Fibroblast of gingiva (primary cell): ENCODE measurements at places on chromosomes 3 and 15.
A peak's percentile ranks its signal among the peaks of the same experiment; 100 is the strongest.

DNA sequence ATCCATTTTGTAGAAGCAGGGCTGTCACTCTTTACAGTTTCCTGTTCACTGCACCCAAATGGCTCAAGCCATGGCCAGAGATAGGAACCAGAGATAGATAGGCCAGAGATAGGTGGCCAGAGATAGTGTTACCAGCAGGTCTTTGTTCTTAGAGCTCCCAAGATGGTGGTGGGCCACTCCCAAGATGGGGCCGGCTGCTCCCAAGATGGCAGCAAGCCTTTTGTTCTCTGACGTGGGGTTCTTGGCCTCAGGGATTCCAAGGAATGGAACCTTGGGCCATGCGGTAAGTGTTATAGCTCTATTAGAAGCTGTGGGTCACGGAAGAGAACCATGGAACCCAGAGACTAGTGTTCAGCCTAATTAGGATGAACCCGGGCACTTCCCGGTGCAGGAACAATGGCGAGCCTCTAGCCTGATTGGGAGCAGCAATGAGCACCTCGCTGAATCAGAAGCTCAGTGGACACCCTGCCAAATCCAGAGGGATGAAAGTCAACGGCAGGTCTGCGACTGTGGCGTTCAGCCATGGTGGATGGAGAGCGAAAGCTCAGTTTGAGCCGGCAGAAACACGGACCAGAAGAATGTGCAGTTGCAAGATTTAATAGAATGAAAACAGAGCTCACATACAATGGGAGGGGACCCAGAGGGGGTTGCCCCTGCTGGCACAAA is 45.0 kb upstream of the CD96 start:
- no peak for DNase-seq

DNA sequence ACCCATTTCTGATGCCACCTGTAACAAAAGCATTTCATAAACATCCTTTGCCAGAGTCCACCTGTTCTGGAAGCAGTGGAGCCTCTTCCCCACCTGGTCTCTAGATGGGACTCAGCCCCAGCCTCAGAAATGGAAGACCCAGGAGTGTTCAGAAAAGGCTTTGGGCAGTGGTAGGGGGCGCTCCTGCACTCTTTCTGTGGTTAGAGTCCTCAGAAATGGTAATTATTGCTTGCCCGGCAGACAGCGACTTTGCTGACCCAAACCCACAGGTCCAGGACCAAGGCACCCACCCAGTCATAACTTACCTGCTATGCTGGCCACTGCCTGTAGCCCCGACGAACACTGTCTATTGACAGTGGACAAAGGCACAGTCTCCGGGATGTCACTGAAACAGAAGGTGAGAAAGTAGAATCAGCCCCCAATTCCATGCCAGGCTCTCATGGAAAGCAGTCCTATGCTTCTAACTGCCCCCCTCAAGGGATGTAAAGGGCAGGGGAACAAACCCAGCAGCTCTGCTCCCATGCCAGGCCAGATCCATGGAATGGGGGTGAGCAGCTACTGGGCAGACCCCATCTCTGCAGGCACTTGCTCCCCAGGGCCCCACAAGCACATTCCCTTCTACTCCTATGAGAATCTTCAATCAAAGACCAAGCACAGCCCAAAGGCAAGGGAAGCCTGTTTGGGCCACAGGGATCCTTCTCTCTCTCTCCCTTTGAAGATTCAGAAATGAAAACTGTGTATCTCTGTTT is 5.1 kb downstream of the ACAA1 start:
- DNase-seq = no peak

GRCh38 chr15:35151782-35152181 is 66.7 kb upstream of the NANOGP8 start:
- DNase-seq = no peak

DNA sequence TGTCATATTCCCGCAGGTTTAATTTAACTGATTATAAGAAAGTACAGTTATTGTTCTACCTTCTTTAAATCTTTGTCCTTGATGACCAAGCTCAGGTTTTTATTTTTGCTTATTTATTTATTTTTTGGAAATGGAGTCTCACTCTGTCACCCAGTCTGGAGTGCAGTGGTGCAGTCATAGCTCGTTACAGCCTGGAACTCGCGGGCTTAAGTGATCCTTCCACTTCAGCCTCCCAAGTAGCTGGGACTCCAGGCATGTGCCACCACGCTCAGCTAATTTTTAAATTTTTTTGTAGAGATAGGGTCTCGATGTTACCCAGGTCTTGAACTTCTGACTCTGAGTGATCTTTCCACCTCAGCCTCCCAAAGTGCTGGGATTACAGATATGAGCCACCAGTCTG is 8.9 kb downstream of the USP3 start:
- DNase-seq = no peak

DNA sequence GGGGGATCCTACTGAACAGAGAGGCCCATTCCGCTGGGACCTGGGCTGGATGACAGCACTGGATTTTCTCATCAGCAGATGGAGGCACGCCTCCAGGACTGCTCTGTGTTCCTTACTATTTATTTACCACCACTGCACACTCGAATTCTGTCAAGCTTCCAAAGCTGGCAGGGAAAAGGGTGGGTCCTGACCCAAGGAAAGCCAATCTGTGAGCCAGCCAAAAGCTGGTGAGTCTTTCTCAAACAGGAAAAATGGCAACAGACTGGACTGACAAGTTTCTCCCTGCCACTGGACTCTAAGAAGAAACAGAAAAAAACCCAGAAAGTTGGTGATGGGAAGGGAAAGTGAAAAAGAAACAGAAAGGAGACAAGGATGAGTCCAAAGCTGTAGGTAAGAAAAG is 37.8 kb downstream of the CD47 start:
- no peak for DNase-seq

DNA sequence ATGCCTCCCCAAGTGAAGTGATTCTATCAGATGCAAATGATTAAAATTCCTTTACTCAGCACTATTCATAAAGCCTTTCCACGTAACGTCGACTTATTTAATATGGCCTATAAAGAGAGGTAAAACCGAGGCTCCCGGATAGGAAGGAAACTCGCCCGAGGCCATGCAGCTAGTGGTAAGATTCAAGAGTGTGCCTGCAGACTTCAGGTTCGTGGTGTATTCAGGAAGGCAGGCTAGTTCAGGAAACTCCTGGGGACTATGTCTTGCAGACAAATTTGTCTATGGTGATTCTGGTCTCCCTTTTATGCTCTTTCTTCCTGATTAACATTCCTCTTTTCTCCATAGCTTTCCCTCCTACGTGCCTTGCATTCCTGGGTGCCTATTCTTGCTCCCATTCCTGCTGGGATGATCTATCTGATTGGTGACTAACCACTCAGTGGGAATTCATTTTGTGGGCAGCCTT is 150.7 kb downstream of the SST start:
- no peak for DNase-seq

- no peak for DNase-seq
These were observed 28.0 kb upstream of the PIGZ start for GRCh38 chr3:196996454-196997265.

GRCh38 chr3:139477710-139478640 is 1.7 kb upstream of the RBP2 start:
- no peak for DNase-seq

GRCh38 chr15:68412218-68412617 is 19.7 kb downstream of the ITGA11 start:
- no peak for DNase-seq

DNA sequence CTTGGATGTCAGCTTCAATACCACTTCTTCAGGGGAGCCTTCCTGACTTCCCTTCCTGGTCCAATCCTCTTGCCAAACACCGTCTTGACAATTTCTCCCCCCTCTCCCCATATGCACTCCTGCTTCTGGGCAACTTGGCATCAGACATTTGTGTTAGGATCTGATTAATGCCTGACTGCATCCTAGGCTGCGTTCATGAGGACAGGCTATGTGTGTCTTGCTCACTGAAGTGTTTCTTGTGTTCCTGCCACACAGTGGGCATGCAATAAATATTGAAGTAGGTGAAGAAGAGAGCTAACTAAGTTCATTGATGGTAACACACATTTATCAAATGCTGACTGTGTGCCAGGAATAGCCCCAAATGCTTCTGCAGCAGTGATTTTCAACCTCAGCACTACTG is 36.4 kb upstream of the WNT5A start:
- no peak for DNase-seq

DNA sequence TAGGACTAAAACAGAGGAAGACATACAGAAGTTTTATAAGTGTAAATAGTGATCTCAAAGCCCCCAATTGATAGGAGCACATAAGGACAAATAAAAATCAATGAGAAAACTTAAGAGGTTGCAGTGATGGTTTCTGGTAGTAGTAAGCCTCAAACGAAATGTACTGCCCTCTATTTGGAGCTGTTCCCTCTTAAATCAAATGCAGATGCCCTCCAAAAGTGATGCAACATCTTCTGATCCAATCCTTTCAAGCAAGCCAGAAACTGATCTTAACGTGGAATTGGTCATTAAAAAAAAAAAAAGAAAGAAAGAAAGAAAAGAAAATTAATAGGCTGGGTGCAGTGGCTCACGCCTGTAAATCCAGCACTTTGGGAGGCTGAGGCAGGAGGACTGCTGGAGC is 259.3 kb downstream of the ZBTB20 start:
- peak; percentile 91 for DNase-seq

- DNase-seq = no peak
These were observed 2.7 kb upstream of the PLA2G4D start for GRCh38 chr15:42097018-42097417.

DNA sequence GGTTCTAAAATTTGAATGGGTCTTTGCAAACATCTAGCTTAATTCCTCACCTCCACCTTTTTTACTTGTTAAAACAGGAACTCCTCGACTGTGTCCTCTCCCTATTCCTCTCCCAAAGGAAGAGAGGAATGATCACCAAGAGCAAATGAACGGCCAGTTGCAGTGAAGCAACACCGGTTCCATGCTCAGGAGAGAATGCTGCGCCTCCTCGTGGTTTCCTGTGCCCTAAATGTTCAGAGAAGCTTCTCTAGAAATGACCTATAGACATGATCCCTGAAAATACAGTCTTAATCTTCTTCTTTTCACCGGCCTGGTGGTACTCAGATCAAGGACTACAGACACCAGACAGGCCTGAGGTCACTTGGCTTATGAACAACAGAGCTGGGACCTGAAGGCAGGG is 65.1 kb upstream of the GUCA1C start:
- no peak for DNase-seq

GRCh38 chr3:127167315-127168043 is 25.5 kb upstream of the PRR23E start:
- DNase-seq = no peak

DNA sequence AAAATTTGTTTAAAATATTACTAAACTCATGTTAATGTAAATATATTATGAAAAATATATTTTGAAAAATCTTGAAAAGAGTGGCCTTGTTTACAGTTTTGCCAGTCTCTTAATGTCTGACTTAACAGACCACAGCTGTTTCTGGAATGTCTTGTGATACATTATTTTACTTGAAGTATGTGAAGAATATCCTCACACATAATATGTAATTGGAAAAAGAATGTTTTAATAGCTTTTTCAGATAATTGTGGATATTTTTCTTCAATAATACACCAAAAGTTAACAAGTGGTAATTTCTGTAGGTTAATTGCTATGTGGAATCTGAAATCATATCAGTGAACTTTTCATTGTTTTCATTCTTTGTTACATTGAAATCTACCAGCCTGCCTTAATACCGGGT is 101.3 kb downstream of the UBE2E2 start:
- peak; percentile 17 for DNase-seq

GRCh38 chr15:92654662-92655061 is 913 bp downstream of the FAM174B start:
- DNase-seq = no peak

- DNase-seq = peak; percentile 12
These were observed 306.2 kb upstream of the DPPA4 start for GRCh38 chr3:109643590-109643989.

- DNase-seq = peak; percentile 7
These were observed 36.4 kb upstream of the BNC1 start for GRCh38 chr15:83320844-83321243.

DNA sequence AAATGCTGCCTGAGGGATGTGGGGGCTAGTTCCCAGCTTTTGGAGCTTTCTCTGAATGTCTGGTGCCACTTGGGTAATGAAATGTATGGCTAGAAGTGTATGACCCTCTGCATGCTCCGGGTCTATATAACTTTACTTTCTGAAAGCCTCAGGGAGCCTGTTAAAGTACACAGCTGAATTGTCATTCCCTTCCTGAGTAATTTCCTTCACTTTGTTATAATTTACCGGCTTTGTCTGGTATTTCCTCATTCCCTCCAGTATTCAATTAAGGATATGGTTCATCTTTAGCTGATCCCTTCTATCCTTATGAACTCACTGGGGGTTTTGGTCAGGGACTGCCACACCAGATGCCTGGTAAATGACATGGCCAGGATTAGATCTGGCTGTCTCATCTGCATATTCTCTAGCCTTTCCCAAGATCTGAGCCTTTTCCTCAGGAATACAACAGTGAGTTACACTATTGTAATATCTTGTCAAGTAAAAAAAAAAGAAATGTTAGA is 620.3 kb downstream of the ZPLD1 start:
- DNase-seq = no peak

GRCh38 chr15:87827131-87827530 is 429.4 kb downstream of the NTRK3 start:
- no peak for DNase-seq

GRCh38 chr15:91146728-91147127 is 46.7 kb downstream of the SV2B start:
- DNase-seq = no peak

GRCh38 chr3:175792245-175792644 is 933.1 kb downstream of the NAALADL2 start:
- no peak for DNase-seq

- no peak for DNase-seq
These were observed 104.6 kb upstream of the SLC6A6 start for GRCh38 chr3:14297784-14298236.

DNA sequence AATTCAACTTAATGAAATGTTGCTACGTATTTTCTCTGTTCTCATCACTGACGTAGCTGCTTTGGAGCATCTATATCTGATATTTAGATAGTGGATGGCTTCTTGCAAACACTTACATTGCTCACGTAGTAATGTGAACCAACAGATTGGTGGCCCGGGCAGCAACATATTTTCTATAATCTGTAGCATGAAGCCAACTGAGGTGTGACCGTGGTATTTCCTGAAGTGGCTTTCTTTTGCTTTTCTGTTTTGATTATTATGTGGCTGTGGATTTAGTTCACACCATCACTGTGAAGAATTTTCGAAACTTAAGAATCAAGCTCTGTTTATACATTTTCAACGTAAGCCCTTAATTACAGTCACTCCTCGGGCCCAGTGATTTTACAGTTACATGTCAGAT is 288.5 kb downstream of the LPP start:
- DNase-seq = no peak

DNA sequence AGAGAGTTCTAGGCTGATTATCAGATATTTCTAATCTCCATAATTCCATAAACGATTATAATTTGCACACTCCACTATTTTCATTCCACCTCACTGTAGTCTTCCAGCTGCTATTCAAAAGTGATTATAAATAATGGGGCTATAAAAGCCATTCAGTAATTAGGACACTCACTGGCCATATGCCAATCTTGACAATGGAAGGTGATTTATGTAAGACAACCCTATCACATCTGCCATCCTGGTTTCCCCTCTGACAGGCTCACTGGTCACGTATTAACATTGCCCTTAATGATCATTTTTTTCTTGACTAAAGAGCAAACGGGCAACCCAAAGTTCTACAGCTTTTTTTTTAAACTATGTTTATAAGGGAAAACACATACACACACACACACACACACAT is 402.4 kb downstream of the MAGI1 start:
- DNase-seq = no peak

- DNase-seq = no peak
These were observed 180.2 kb upstream of the NR2F2 start for GRCh38 chr15:96150254-96150653.
